ENCODE measurements at places on chromosomes 6 and 20. TPM values are rescaled to one million over a fixed set of nuclear protein-coding genes. Genes with fewer than 3 reads are reported as not detected.
A peak's percentile ranks its signal among the peaks of the same experiment; 100 is the strongest.

DNA sequence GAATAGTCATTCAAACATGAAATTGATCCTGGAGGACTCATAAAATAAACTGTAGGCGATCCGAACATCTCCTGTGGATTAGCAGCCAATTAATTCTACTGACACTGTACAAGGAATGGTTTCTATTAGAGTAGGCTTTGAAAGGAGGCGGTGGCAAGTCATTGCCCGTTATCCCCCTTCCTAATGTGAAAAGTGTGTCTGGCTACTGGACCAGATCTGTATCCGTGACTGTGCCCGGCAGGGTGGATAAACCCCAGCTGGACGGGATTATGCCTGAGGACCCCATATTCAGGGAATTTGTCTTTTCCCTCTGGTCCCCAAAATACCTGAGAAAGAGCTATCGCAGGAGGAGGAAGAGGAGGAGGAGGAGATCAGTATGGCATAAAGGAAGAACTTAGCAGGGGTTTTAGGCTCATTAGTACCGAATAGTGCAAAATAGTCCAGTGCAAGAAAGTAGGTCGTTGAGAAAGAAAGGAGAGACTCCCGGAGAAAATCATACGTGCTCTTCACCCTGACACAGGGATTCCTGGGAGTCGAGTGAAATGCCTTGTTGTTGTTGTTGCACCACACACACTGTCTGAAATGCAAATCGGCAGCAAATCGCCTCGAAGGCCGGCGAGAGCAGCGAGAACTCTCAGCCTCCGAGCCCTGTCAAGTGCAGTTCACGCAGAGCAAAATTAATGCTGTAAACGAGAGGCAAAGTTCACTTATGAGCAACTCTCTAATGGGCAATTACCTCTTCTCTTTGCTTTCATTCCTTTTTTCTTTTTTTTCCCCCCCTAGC, 178.9 kb upstream of the ARID1B start:
- peak; percentile 37 for DNase-seq

DNA sequence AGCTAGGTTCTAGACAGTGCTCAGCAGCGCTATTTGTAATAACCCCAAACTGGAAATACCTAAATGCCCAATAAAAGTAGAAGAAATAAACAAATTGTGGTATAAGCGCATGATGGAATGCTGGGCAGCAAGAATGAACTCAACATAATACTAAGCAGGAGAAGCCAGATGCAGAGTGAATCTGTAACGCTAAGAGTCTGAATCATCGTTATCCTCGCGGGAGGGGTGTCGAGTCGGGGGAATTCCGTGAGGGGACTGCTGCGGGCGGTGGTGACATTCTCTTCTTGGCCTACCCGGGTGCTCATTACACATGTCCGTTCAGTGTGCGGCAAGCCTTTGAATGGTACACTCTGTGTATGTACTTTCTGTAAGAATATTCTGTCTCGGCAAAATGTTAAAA, 83.7 kb downstream of the SULF2 start:
- DNase-seq = no peak

- DNase-seq = no peak
These were observed 53.3 kb upstream of the EYS start for GRCh38 chr6:65760285-65760684.

DNA sequence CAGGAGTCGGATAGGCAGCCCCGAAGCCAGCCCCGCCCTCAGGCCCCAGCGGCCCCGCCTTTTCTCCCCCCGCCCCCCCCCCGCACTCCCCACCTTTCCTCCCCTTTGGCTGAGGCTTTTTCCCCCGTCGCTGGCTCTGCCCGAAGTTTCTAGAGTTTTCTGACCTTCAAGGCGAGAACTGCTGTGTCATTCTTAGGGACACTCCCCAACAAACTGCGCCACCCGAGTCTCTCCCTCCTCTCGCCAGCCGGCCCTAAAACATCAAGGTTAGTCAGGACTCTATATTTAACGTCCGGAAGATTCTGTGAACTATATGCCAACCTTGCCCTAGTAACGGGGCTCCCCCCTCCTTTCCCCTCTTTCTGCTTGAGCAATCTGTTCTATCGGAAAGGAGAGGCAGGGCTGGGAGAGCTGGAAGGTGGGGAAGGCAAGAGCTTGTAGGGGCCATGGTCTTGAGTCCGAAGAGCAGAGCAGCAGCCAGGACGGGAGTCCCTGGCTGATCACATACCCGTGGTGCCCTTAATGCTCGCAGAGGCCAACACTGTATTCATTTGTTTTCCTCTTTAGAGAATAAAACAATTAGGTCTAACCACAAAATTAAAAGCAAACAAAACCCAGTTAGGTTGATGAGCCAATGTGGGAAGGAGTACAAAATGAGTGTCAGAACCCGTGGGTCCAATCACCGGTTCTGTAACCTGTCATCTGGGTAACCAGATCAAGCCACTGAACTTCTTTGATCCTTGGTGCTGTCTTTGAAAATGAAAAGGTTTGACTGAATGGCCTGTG, 5.3 kb upstream of the HSPA1B start:
- DNase-seq = peak; percentile 95

Gene SAPCD1
- total RNA-seq = 0.59 TPM

Gene GJA10
- total RNA-seq = not detected

Gene CRISP2
- not detected for total RNA-seq

Gene WFDC5
- total RNA-seq = not detected

GRCh38 chr20:35008411-35009342, 53.0 kb downstream of the MYH7B start:
- peak; percentile 57 for DNase-seq

DNA sequence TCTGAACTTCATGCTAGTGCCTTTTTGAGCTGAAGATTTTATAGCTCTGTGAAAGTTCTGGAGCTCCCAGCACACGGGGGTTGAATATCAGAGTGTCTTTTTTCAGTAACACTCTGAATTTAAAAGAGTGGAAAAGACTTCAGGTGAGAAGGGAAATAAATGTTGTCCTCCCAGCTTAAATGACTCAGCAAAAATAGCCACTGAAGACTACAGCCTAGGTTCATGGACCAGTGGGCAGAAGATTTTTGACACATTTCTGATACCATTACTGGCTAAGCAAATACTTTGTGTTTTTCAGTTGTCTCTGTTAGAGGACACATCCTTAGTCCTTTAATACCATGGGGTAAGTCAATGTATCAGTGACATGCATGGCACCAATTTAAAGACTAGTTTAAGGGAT, 338.5 kb upstream of the SPTLC3 start:
- no peak for DNase-seq

DNA sequence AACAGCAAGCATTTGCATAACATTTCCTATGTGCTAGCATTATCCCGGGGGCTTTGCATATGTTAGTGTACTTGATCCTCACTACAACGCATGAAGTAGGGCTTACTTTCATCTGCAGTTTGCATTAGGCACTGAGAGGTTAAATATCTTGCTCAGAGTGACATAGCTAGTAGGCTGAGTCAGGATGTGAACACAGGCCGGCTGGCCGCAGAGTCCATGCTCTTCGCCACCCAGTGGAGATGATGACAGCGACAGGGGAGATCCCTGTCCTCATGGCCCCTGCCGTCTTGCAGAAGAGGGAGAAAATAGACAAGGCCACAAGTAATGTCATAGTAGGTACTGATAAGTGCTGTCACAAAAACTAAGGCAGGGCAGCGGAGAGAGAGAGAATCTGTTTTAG, 46.9 kb downstream of the LYRM4 start:
- DNase-seq = no peak
